ENCODE measurements at places on chromosomes 4 and X.

- no peak for DNase-seq
Observed at GRCh38 chr4:2011583-2011982, 2.8 kb upstream of the NELFA start.

- DNase-seq = no peak
Observed at GRCh38 chrX:15952212-15952611, 97.6 kb upstream of the AP1S2 start.

GRCh38 chr4:6916587-6917460, 7.2 kb downstream of the TBC1D14 start:
- DNase-seq = no peak

DNA sequence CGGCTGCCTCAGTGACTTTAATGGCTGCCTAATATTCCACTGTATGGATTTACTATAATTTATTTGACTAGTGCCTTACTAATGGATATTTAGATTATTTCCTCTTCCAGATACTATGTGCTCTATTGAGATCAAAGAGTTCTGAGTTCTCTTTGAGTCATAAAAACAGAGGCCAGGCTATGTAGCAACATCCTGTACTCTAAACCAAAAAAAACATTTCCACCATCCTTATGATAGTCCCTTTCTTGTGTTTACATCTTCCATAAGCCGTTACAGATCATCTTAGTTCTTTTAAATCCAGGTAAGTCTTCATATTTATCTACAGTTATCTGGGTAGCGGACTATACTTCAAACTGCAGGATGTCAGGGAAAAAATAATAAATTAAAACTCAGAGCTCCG, 56.6 kb upstream of the TMEM184C start:
- DNase-seq = no peak

DNA sequence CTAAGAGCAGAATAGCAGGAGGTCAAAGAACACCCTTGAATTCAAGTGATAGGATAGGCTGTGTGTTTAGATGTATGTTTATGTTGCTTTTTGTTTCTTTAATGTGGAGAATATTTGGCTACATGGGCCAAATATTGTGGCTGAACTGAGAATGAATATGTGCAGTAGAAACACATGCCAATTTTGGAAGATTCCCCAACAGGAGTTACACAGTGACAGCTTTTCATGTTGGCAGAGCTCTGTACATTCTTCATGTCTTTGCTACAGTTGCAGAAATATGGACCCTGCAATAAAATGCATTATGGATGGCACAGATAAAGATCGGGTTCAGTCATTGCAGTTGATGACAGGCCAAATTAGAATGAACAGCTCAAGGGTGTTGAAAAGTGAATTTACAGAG, 82.8 kb upstream of the SLC4A4 start:
- DNase-seq = no peak

DNA sequence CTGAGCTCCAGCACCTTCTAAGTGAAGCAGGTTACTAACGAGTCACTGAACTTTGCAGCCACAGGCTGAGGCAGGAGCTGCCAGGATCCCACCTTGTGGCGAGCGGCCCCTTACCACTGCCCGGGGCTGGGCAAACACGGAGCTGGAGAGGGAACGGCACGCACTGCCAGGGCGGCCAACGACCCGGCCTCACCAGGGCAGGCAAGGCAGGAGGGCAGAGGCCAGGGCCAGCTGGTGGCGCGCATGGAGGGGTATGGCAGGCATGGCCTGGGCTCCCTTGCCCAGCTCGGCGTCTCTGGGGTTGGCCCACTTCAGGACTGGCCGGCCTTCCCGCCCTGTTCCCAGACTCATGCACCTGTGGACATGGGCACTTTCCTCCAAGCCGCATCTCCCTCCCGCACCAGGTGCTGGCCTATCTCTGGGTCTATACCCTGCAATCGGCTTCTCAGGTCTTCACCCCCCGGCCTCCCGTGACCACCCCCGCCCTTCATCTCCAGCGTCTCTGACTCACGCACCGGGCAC, 64.9 kb downstream of the FAM53A start:
- DNase-seq = no peak

GRCh38 chrX:69182818-69183380, 17.6 kb upstream of the PJA1 start:
- no peak for DNase-seq

DNA sequence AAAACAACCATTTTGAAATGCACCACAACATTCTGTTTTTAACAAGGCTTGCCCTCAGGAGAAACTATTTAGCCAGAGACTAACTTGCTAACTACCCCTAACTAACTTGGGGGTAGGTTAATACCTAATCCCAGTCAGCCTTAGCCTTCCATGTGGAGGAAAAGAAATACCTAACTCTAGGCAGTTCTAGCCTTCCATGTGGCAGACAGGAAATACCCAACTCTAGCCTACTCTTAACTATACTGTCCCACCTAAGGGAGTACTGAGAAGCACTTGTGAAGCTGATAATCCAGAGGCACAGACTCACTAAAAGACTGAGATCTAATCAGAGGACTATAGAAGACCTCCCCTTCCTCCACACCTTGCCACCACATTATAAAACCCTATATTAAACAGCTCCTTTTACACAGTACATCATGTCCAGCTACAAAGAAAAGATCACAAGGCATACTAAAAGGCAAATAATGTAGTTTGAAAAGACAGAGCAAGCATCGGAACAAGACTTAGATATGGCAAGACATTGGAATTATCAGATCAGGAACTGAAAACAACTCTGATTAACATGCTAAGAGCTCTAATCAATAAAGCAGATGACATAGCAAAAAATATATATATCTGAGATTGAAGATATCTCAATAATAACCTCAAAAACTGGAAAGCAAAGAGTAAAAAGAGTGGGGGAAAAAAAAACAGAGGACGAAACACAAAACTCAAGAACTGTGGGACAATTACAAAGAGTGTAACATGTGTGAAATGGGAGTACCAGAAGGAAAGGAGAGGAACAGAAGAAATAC, 52.2 kb downstream of the FRYL start:
- DNase-seq = no peak

DNA sequence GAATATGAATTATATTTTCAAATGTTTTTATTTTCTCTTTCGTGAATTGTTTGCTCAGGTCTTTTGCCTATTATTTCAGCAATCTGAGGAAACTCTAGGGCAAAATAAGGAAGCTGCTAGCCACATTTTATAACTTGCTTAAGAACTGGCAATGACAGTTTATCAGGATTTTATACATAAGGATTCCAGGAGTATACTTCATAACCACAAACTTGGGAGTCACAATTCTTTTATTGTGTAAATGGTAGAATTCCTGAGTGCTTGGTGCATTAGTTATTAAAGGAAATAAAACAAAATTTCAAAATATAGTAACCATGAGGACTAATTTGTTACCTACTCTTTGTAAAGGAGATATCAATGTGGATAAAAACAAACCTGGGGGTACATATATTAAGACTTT, 54.4 kb downstream of the PALLD start:
- no peak for DNase-seq

DNA sequence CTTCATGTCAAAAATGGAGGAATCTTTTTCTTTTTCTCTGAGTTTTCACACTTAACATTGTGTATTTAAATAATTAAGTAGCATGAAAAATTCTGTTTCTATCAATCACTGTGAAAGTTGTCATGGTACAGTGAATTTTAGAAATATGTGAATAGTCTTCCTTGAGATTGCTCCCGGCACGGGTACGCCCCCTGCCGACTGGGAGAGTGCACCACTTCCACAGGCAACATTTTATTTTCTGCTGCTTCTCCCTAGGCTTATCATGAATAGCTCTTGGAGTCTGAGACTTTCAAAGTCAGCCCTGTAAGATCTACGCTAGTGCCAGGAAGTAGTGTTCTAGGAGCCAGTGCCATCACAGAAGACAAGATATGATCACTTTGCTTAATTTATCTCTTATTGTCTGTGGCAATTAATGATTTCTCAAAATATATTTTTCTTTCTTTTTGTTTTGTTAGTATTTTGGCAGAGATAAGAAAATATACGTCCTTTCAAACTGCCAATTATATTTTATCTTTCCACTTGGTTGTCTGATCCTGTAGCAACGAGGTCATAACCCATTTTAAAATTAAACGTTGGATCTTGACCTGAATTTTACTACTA, 763.8 kb upstream of the AADAT start:
- DNase-seq = no peak

GRCh38 chr4:32499171-32499570, 1779.0 kb downstream of the PCDH7 start:
- DNase-seq = no peak

GRCh38 chr4:51835079-51835478, 7.9 kb upstream of the DCUN1D4 start:
- DNase-seq = no peak

DNA sequence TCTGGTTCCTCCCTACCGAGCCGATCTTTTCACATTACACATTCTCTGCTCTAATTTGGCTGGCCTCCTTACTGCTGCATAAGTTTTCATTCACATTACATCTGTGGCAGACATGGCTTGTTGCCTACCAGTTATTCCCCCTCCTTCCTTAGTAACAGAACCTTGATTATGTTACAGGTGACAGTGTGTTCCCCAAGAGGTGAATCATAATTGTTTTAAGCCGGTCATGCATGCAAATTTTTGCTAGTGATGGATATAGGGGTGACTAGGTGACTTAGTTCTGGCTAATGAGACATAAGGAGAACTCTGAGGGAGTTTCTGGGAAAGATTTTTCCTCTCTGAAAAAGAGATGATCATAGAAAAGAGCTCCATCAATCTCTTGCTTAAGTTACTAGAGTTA, 8.4 kb upstream of the LAMP2 start:
- no peak for DNase-seq

- no peak for DNase-seq
Observed at GRCh38 chrX:153516073-153516472, 1.4 kb upstream of the ATP2B3 start.

GRCh38 chr4:179750374-179750773, 2308.1 kb upstream of the AGA start:
- no peak for DNase-seq

DNA sequence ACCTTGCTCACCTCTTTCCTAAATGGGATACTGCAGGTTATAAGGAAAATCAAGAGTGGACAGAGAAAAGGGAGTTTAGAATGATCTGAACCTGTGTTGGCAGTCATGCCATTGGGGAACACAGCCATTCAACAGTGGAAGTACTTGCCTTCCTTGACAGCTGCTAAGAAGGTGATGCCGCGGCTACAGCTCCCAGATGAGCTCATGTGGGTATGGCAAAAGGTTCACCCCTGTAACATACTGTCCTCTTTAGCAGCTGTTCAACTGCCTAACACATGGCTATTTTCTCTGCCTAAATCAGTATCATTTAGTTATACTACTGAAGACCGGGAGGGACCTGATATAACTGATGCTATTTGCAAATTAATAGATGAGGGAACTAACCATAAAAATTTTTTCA, 76.8 kb downstream of the DCHS2 start:
- DNase-seq = no peak

DNA sequence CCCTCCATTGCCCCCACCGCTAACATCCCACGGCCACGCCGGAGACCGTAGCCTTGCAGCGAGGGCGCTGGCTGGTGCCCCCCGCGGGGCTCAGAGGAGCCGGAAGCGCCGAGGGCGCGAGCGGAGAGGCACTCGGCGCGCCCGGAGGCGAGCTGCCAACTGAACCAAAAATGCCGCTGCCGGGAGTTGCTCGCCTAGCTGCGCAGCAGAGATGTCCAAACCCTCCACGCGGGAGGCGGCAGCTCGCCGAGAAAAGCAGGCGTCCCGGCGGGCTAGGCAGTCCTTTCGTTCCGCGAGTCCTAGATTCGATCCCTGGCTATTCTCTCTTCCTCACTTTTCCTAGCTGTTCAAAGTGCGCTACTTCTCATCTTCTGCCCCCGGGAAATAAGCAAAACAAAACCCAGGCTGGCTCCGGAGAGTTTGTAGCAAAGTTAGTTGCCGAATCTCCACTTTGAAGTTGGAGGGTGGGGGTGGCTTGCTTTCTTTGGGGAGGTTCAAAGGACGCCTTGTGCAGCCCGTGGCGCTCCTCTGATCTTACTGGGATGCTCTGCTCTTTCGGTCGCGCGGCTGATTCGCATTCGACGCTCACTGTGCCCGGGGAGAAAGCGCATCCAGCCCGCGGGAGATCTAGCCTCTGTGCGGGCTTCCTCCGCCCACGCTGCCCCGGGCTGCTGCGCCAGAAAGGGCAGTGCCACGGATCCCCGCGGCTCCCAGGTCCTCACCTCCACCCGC, 723 bp downstream of the NKX6-1 start:
- peak; percentile 78 for DNase-seq

DNA sequence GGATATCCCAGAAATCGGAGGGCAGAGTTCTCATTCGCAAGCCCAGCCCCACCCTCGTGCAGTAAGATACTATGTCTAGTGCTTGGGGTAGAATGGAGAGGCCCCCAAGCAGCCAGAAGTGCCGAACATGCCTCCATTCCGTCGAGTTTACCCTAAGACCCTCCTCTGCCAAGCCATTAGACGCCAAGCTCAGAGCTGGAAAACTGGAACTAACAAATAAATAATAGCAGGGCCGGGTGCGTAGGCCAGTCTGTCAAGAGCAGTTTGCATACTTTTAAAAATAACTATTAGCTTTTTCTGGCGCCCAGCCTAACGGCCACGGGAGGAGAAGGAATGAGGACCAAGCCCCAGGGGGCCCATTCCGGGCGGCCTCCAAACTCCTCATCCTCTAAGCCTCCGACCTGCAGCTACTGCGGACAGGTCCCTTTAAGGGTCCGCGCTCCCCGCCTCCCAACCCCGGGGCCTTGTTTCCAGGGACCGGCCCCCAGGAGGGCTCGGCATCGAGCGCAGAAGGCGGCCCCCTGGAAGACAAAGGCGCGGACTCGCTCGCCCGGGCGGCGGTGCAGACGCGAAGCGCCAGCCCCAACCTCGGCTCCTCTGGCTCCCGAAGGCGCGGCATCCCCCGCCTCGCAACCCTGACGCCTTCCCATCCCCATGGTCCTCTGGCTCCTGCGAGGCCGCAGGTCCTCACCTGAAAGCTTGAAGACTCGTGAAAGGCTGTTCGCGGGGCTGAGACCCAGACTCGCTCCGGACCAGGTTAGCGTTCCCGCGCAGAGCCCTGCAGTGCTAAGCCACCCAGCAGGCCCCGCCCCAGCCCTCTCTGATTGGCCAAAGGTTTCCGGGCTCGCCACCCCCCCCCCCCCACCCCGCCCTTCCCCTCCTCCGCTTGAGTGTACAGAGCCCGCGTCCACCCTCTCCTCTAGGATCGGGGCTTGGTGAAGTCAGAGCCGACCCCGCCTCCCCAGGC, at the start of gene TMSB15A:
TMSB15A (minus strand) TSS at position 765 of the 967 bp plus-strand sequence.
- peak; percentile 83 for DNase-seq

- peak; percentile 72 for DNase-seq
Observed at GRCh38 chrX:38800981-38801845, at the start of gene MID1IP1. MID1IP1 (plus strand) TSS chrX:38801459; CDS start chrX:38804947, 3,488 bp downstream.
